ENCODE measurements at places on chromosomes 4 and X.

DNA sequence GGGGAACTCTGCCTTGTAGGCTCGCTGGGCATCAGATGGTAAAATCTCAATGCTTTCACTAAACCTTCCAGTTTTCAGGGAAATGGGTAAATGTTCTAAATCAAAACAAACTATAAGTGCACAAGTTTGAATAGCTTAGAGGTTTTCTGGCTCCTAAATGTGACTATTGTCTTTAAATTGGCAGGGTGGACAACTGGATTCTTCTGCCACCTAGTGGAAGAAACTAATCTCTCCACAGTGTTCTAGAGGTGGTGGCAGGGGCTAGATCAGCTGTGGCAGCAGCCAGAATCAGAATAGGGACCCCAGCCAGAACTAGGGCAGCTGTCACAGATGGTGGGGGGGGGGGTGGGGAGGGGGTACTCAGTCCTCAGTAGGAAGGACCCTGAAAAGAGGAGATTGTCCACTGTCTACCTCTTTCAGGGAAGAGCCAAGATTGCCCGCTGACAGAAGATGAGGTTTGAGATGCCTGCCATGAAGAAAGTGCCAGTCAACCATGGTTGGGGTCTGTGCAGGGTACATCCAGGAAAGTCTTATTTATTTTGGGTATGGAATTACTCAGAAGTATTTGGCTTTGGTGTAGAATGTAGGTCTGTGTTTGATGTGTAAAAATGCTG, 201.4 kb downstream of the CCNG2 start:
- no peak overlapping the region for H3K27ac ChIP-seq
- DNase-seq: peak; percentile 29
- H3K4me1 ChIP-seq: no peaks in the 10 kb centered on the region
- no peaks in the 10 kb centered on the region for H3K27me3 ChIP-seq
- no peaks in the 10 kb centered on the region for H3K36me3 ChIP-seq

- H3K36me3 ChIP-seq: peaks cover 2% of the 10 kb centered on the region
- no peak overlapping the region for H3K4me3 ChIP-seq
- H3K4me1 ChIP-seq: no peaks in the 10 kb centered on the region
- no peaks in the 10 kb centered on the region for H3K27me3 ChIP-seq
- no peak for DNase-seq
Observed at GRCh38 chr4:140673729-140674128, 82.5 kb downstream of the TBC1D9 start.

DNA sequence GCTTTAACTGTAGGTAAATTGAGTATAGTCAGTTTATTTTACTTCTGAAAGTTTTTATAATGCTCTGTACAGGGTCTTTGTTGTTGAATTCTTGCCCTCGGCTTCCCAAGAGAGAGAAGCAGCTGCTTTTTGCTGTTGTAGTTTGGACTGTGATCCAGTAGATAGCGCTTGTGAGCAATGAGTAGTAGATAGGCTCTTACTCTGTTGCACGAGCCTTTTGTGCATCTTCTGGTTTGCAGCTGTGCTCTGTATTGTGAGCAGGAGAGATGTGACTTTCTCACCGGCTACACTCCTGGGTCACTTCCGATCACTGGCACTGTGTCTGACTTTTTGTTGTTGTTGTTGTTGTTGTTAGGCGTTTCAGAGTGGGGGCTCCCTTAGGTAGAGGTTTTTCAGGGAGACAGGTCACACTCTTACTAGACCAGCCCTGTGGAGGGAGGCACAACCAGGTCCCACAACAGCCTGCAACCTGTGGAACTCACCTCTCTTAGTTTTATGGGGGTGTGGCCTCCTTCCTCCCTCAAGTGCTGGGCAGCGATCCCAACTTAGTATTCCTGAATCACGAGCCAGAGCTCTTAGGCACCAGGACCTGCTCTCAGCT, 822.1 kb upstream of the GALNTL6 start:
- H3K27me3 ChIP-seq: no peaks in the 10 kb centered on the region
- no peak overlapping the region for H3K27ac ChIP-seq
- no peaks in the 10 kb centered on the region for H3K4me1 ChIP-seq
- no peak overlapping the region for H3K4me3 ChIP-seq

GRCh38 chr4:67218883-67219282, 326.4 kb downstream of the CENPC start:
- H3K36me3 ChIP-seq: no peaks in the 10 kb centered on the region
- H3K4me3 ChIP-seq: no peak overlapping the region
- no peaks in the 10 kb centered on the region for H3K4me1 ChIP-seq
- H3K27me3 ChIP-seq: no peaks in the 10 kb centered on the region
- no peak overlapping the region for H3K27ac ChIP-seq
